ENCODE measurements at places on chromosomes 4 and X.

GRCh38 chr4:112411781-112412550 is 104.0 kb downstream of the NEUROG2 start:
- no peak for DNase-seq

DNA sequence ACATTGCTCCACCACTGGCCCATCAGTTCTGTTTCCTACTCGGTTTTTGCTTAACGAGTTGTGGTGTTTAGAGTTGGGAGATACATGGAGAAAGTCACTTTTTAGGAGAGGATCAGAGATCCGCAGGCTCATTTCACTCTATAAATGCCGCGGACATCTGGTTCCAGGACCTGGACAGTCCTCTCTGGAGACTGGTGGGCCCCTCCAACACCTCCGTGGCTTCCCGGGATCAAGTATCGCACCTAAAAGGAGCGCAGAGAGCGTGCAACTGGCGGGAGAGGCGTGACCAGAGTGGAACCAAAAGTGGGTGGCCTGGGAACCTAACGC is 9.9 kb upstream of the CLTRN start:
- no peak for DNase-seq

DNA sequence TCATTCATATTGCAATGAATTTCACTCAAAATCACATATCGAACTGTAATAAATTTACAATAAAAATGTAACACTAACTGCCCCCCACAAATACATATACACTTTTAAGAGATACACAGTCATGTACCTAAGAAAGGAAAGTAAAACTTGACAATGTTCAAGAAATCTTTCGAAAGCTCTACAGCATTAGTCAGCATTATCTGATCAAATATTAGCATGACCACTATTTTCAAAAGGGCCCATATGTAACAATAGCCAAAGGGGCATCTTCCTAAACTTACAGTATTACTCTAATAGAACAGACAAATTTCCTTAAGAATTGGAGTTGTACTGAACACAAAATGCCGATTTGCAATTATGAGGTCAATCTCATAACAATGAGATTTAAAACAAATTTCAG is 51.8 kb downstream of the STX18 start:
- no peak for DNase-seq

DNA sequence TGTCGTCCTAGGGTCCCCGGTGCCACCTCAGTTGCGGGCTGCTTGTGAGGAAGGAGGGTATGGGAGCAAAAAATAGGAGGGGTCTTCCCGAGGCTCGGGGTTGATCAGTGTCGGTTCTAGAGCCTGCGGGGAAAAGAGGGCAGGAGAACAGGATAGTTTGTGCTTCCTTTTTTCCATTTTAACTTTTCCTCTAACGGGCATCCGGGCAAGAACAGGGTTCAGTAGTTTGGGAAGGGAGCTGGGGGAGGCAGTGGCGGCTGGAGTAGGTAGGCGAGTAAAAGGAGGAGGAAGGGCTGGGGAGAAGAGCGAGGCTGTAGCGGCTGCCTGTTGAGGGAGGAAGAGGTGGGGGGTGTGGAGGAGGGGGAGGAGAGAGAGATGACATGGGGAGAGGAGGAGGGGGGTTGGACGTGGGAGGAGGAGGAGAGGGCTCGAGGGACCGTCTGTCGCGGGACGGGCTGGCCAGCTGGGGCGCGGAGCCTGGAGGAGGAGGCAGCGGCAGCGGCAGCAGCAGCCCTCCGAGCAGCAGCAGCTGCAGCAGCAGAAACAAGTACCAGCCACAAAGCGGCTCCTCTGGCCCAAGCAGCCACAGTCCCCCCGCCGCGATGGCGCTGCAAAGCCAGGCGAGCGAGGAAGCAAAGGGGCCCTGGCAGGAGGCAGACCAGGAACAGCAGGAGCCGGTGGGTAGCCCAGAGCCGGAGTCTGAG is at the start of gene SLC16A2:
Gene SLC16A2 (plus strand): TSS at position 458 of the 704 bp plus-strand sequence. CDS start 145 bp downstream, at position 603.
- no peak for DNase-seq

- no peak for DNase-seq
Observed at GRCh38 chr4:22460266-22460665, 55.6 kb downstream of the ADGRA3 start.

DNA sequence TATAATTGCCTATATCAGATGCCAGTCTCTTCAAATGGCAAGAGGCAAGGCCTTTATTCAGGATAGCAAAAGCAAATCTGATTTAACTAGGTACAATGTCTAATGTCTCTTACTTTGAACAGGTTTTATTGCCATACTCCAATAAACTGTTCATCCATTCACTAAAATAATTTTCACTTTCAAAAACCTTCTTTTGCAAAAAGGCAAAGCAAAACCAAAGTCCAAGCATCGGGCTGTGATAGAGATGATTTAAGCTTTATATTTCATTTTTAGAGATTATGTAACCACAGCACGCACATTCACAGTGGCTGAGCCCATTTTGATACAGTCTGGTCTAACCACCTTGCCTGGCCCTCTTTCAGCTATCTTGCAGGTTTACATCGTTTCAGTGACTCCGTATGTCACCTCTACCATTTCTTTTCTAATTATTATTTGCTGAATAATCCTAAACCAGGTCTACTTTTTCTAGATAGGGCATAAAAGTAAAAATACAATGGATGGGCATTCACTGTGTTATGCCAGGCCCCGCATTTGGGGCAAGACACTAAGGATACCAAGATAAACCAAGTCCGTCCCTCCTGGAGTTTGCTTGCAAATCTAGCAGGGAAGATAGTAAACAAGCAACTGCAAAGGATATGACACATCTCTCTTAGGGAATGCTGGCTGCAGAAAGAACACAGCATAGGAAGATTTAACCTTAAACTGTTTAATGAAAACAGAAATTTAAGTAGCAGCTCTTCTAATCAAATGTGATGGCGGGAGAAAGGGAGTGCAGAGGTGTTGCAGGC is 1.8 kb downstream of the CASP3 start:
- DNase-seq, result no peak

Measured in LoVo (cell line).